ENCODE measurements at places on chromosomes 1 and 21. TPM values are rescaled to one million over a fixed set of nuclear protein-coding genes. Genes with fewer than 3 reads are reported as not detected.

GRCh38 chr1:229252228-229252984 is 18.5 kb upstream of the RAB4A start:
- DNase-seq = no peak

GRCh38 chr1:5876094-5876650 is 116.1 kb downstream of the NPHP4 start:
- DNase-seq = no peak

DNA sequence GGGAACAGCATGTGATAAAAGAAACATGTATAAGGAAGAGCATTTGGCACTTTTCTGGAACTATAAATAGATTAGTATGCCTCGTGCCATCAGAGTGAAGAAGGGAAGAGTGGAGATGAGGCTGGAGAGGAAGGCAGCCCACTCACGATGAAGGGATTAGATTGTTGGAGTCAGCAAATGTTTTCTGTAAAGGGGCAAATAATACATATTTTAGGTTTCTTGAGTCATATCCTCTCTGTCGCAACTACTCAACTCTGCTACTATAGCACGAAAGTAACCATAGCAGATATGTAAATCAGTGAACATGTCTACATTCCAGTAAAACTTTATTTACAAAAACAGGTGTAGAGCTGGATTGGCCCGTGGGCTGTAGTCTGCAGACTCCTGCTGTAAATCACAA is 147.8 kb downstream of the TENT5C start:
- no peak for DNase-seq

- DNase-seq = no peak
Measured at GRCh38 chr21:37767984-37768383, 148.3 kb downstream of the KCNJ6 start.

GRCh38 chr1:169474302-169474995 is 11.3 kb downstream of the SLC19A2 start:
- DNase-seq = no peak

- no peak for DNase-seq
Measured at GRCh38 chr1:8629241-8630091, 188.0 kb downstream of the RERE start.

DNA sequence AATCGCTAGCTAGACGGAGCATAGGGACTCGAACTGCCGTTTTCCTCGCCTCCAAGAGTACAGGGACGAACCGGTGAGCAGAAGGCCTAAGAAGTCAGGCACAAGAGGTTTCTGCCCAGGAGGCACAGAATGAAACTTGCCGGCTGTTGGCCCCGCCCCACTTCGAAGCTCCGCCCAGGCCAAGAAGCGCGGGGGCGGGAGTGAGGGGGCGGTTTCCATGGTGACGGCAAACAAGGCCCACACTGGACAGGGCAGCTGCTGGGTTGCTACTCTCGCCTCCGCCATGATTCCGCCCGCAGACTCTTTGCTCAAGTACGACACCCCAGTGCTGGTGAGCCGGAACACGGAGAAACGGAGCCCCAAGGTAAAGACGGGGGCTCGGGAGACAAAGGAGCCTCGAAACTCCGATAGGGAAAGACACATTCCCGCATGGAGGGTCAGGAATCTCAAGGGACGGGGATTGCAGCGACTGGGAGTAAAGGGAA is at the start of gene DNALI1:
DNALI1 (plus strand) TSS at position 229 of the 485 bp plus-strand sequence; CDS start at position 284, 55 bp downstream.
- DNase-seq = peak; percentile 95

DNA sequence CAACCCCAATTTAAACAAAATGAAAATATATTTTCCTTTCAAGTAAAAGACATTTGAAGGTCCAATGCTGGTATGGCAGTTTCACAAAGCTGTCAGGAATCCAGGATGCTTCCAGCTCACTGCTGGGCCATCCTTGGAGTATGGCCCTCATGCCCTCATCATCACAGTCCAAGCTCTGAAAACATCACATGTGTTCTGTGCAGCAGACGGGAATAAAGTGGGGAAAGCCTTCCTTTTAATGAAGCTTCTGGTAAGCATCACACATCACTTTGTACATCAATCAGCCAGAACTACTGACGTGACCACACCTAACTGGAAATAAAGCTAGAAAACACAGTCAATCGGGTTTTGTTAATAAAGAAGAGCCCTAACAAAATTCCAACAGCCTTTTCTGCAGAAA is 22.7 kb downstream of the CDC42BPA start:
- DNase-seq = no peak

GRCh38 chr1:30360281-30360680 is 363.1 kb downstream of the MATN1 start:
- DNase-seq = no peak

GRCh38 chr21:16418226-16418625 is 688.4 kb downstream of the USP25 start:
- DNase-seq = no peak

- peak; percentile 55 for DNase-seq
Measured at GRCh38 chr1:226638608-226639007, 90.0 kb downstream of the STUM start.

DNA sequence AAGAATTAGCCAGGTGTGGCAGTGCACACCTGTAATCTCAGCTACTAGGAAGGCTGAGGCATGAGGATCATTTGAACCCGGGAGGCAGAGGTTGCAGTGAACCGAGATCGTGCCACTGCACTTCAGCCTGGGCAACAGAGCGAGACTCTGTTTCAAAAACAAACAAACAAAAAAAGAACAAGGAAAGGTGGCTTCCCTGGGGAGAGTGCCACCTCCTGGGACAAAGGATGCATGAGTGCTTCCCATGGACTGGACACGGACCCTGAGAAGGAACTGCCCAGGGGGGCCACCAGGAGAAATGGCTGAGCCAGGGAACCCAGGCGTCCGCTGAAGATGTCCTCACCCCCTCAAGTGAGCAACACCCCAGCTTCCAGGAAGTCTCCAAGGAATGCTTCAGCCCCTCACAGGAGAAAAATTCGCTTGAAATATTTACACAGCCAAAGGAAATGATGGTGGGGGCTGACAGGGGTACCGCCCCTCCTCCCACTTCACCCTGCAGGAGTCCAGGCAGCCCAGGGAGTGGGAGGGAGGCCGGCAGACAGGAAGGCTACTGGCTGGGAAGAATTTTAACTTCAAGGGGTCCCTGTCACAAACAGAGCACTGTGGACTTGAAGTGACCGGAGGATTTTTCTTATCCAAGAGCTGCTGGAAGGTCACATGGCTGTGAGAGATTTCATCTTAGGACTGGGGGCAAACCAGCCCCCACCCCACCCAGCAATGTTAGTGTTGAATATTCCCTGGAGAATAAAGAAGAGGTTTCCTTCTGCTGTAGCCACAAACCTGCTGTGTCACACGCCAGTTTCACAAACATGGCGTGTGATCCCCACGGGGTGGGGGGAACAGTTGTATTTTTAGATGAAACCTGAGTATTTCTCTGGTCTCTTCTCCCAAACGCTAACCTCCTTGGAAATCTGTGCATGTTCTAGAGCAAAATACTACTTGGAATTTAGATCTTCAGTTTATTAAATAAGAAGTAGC is 90.8 kb upstream of the SLC25A33 start:
- DNase-seq = no peak

KCNK1 gene
- polyA plus RNA-seq = 5.0 TPM

CD101 gene
- 2.5 TPM for polyA plus RNA-seq

WNT2B gene
- polyA plus RNA-seq = 3.6 TPM

Measured in left lung (tissue), 14 donors.